ENCODE measurements at places on chromosomes 3 and 15.

- DNase-seq: no peak
These were observed 16.6 kb upstream of the ADIPOQ start for GRCh38 chr3:186825872-186826409.

DNA sequence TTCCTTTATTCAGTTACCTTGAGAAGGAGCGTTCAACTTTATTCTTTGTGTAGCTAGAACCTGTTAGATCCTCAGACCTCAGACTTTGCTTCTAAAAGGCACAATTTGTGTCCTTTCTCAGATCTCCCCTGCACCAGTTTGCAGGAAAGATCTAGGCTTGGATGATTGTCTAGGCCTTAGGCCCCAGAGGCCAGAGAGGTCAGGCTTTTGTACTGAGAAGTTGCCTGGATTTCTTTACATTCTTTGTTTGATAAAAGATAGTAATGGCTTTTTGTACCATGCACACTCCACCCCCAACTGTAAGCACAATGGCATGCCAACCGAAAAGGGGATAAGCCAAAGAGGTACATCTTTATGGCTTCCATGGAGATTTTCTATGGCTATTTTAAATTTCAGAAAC lies 719.6 kb upstream of the NR2F2 start:
- DNase-seq: no peak

DNA sequence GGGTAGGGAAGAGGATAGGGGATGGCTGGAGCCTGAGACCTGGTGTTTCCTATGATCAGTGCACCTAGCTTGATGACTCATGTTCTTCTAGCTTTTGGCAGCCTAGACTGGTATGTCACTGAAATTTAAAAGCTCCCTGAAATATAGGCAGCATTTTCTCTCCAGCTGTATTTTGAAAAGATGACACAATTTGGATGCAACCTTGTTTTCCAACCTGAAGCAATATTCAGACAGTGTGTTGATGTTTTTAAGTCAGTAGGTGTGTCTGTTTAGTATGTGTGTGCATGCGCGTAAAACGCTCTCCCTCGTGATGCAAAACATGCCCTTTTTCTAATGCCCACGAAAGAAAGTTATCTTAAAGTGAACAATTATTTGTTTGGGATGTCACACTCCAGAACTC lies 58.5 kb downstream of the RPL22L1 start:
- peak; percentile 47 for DNase-seq

DNA sequence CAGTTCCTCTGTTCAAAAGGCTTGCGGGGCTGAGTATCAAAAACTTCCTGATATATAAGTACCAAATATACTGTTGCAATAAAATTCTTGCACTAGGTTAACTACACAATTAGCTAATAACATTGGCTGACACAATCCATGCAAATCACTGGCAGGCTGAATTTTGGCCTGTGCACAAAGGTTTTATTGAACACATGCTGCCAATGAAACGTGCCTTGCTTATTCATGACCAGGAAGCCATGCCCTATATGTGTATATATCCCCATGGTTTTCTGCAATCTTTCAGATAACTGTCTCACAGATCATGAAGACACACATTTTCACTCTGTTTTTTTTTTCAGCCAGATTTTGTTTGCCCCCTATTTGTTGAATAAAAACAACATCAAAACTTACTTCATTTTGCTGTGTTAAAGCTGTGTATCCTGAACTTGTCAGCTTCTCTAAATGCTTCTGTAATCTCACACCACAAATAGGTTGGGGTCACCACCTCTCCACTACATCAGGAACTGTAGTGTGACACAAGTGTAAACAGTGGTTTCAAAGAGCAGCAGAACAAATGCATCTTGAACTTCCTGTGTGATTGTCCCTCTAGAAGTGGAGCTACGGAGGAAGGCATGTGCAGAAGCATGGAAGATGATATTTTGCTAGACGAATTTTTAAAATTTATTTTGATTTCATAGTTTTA lies 920.7 kb upstream of the NR2F2 start:
- DNase-seq: no peak

DNA sequence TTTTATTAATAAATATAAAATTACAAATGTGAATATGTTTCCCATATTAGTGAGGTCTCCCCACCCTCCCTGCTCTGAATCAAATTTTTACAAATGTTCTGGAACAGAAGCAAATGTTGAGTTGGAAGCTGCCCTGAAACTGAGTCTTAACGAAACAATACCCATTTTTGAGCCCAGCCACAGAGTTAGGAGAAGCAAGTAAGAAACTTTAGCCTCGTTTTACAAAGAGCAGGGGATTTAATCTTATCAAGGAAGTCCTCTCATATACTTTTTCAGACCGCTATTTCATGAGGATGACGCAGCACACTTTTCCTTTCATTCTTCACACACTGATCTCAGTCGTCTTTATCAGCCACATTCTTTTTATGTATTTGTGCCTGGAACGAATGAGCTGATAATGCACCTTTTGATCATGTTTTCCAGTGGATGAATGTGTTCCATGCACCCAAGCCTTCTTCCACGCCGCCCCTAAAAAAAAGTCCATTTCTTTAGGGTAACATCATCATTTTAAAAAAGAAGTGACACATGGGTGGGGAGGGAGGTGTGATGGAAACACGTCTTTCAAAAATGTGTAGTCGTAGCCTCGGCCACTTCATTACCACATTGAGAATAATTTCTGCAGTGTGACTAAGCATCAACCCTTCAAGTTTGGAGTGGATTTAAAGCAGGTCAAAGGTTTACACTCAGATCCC lies 48.1 kb downstream of the SETMAR start:
- peak; percentile 76 for DNase-seq

- DNase-seq: no peak
These were observed 67.0 kb upstream of the SAMMSON start for GRCh38 chr3:69932501-69932900.

GRCh38 chr15:99476413-99477222 lies 89.2 kb upstream of the MEF2A start:
- peak; percentile 98 for DNase-seq
